Stimulated activated CD8-positive, alpha-beta memory T cell treated with anti-CD3 and anti-CD28 coated beads, Interleukin-7, amount 100 ng/mL, for 1 hour (primary cell): ENCODE measurements at places on chromosomes 7 and 10.

- no peak for DNase-seq
These were observed 156.3 kb upstream of the KMT2E start for GRCh38 chr7:104857458-104858425.

- DNase-seq: no peak
These were observed 243.5 kb downstream of the MAD1L1 start for GRCh38 chr7:1989049-1989860.

GRCh38 chr10:62594093-62594520 is 210.4 kb upstream of the ADO start:
- peak; percentile 9 for DNase-seq

- DNase-seq: no peak
These were observed 242.1 kb upstream of the PPP1R3A start for GRCh38 chr7:114160925-114161324.

GRCh38 chr7:95718577-95719410 is 53.6 kb upstream of the DYNC1I1 start:
- no peak for DNase-seq

DNA sequence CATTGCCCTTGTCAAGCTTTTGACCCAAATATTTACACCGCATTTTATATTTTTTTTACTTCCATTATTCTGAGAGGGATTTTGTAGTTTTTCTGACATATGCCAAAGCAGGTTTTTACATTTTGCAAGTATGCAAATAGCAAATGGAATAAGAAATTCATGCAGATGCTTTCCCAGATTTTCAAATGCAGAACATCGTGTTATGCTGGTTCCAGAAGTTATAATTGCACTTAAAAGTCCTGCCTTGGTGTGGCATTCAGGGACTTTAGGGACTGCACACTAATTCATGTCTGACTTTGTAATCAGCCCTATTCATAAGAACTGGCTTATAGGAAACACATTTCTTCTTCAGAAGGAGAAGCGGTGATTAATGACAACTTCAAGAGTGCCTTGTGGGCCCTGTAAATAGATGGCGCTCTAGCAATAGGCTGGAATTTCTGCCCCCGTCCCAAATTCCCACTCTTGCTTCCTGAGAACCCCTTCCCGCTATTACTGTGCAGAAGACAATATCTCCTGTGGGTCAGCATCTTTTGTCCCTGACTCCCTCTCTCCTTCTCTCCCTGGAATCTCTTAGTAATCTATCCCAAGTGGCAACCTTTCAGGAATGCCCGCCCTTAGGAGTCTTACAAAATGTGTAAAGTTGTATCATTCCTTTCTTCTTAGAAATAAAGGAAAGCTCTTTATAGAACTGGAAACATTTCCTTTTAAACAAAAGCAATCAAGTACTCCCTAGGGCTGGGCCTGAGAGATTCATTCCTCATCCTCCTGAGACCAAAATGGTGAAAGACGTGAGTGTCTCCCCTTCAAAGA is 264.0 kb downstream of the INHBA start:
- no peak for DNase-seq

DNA sequence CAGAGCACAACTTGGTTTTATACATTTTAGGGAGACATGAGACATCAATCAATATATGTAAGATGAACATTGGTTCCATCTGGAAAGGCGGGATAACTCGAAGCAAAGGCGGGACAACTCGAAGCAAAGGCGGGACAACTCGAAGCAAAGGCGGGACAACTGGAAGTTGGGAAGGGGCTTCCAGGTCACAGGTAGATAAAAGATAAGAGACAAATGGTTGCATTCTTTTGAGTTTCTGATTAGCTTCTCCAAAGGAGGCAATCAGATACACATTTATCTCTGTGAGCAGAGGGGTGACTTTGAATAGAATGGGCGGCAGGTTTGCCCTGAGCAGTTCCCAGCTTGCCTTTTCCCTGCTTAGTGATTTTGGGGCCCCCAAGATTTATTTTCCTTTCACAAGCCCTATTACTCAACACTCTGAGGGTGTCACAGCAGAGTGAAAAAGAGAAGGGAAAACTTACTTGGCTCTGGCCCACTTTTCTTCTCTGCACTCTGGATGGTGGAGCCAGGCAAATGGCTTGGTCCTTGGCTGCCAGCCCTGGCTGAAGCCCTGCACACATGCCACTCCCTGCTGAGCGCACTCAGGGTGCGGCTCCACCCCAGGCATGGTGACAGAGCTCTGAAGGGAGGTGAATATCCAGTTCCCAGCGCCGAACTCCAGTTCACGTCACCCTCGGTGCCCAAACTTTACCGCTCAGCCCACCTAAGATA is 46.7 kb downstream of the PARD3 start:
- no peak for DNase-seq

- no peak for DNase-seq
These were observed 112.9 kb upstream of the ZNF746 start for GRCh38 chr7:149610441-149611011.

- DNase-seq: no peak
These were observed 342.1 kb downstream of the GRID1 start for GRCh38 chr10:86024281-86025041.

DNA sequence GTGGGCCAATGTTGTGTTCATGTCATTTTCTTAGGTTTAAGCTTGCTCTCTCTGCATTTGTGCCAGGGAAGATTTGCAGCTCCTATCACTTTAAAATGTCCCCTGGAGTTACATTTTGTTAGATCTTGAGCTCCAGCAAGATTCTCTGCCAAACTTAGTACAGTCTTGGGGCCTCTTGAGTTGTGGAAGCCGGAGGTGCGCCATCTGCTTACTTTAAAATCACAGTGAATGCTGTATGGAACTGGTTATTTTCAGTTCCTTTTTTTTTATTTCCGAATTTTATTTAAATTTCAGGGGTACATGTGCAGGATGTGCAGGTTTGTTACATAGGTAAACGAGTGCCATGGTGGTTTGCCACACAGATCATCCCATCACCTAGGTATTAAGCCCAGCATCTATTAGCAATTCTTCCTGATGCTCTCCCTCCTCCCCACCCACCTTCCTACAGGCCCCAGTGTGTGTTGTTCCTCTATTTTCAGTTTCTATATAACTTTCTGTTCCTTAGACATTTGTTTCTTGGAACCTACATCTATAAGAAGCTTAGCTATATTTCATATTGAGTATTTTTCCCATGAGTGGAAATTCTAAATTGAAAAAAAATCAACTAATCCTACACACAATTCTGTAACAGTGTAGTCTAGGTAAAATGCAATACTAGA is 114.4 kb upstream of the CREB5 start:
- DNase-seq: no peak

DNA sequence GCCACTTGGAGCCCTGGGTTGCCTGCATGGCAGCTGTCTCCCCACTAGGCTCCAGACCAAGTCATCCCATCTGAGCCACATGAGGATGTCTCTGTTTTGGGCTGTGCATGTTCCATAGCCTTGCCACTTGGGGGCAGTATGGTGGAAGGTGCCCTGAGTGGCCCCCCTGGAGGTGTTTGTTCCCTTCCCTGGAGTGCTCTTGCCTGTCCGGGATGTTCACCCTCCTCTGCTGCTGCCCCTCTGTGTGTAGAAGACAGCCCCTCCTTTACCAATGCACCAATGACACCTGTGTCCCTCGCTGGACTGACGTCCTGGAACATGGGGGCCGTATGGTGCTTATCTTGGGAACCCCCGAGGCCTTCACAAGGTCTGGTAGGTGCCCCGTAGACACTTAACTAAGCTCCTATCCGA is 100.2 kb downstream of the ACTR3B start:
- no peak for DNase-seq

- no peak for DNase-seq
These were observed 168.3 kb downstream of the VTI1A start for GRCh38 chr10:112615269-112615668.

GRCh38 chr7:112103246-112103645 is 103.0 kb downstream of the DOCK4 start:
- DNase-seq: no peak

DNA sequence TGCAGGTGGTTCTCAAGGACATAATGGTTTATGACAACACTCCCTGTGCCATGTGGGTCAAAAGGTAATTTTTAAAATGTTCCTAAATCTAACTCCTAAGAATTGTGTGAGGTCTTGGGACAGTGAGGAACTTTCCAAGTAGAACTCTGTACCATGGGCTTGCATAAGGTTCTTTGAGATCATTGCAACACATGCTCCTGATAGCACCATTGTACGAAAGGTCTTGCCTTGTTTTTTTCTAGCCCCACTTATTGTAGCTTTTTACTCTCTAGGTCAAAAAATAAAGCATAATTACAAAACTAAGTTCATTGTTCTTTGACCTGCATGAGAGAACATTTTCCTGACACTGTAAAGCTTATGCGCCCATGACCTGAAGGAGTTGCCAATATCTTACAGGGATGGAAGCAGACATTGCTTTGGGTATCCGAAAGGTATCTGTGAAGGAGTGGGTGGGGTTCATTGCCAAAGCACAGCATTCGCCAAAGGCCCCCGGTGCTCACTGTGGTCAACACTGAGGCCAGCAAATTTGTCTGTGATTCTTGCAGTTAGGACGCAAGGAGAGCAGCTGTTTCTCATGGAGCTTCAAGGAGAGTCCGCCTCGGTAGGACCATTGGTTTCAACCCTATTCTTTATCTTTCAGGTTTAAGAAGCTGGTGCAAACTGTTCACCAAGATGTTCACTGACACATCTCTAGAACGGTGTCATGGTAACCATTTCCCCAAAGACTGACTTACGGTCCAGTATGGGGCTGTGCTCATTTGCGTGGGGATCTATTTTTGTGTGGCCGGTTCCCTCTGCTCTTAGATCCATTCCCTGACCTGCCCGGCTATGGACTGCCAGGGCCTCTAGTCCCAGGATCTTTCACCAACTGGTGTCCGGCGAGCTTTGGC is 7.6 kb upstream of the PRKAG2 start:
- no peak for DNase-seq

DNA sequence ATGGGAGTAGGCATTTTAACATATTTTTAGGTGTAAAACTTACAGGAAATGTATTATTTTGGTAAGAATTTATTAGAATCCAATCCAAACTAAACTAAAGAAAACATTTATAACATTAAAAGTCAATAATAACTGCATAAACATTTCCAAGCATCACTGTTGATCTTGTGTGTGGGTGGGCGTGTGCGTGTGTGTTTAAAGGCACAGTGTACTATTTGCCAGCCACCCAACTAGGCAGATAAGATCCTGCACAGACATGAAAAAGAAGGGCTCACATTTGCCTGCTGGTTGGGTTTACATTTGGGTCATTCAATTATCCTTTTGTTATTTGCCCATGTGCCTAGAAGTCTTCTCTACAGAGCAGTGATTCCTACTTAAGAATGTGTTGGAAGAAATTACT is 31.0 kb upstream of the WNT16 start:
- DNase-seq: no peak

- no peak for DNase-seq
These were observed 84.5 kb downstream of the ATE1 start for GRCh38 chr10:121843379-121843778.

DNA sequence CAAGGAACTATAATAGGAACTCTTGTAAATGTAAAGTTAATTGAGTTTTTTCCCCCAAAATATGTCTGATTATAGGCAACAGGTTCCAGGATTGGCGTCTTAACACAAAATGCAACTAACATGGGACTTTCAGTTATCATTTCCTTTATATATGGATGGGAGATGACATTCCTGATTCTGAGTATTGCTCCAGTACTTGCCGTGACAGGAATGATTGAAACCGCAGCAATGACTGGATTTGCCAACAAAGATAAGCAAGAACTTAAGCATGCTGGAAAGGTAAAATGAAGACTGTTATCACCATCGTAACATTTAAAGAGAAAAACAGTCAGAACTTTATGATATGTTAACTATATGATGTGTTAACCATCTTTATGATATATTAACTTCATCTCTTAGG is 63.7 kb downstream of the SP8 start:
- DNase-seq: no peak

GRCh38 chr10:43156590-43157341 is 18.5 kb downstream of the CSGALNACT2 start:
- no peak for DNase-seq

GRCh38 chr10:76202777-76203176 is 771.4 kb downstream of the LRMDA start:
- DNase-seq: no peak

- DNase-seq: no peak
These were observed 23.4 kb upstream of the DPYSL4 start for GRCh38 chr10:132163278-132163765.

GRCh38 chr10:68222391-68222790 is 9.5 kb downstream of the ATOH7 start:
- no peak for DNase-seq

DNA sequence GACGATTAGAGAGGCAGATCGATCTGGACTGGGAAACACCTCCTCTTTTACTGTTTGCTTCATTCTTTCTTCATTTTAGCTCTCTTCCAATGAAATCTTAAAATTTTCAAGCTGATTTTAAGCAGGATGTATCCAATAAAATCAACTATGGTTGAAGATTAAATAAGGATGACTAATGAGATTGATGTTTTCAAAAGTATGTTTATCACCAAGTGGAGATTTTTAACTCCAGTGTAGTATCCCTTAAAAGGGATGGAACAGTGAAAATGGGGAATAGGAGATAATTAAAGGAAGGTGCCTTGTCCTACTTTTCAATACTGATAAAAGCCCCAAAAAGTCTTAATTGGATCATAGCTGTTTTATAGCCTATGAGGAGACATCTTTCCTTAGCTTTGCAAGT is 11.6 kb upstream of the LIPF start:
- no peak for DNase-seq

DNA sequence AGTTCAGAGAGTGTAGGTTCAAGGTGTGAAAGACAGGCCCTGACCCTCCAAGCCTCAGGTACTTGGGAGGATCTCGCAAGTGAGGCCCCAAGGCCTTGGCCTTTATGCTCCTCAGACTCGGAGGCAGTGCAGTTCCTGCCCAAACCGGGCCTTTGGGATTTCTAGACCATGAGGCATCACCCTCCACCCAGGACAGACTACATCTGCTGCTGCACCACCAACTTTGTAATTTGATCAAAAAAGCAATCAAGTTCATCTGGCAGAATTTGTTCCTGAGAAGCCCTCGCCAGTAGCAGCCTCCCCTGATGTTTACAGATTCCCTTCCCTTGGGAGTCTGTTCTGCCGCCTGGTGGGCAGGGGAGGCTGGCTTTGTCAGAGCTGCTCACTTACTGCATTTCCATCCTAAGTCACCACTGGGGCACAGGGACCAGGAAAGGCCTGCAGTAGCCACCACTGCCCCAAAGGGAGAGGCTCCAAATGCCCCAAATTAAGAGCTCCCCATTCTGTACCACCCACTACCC is 2.1 kb downstream of the CAMK2G start:
- DNase-seq: no peak

DNA sequence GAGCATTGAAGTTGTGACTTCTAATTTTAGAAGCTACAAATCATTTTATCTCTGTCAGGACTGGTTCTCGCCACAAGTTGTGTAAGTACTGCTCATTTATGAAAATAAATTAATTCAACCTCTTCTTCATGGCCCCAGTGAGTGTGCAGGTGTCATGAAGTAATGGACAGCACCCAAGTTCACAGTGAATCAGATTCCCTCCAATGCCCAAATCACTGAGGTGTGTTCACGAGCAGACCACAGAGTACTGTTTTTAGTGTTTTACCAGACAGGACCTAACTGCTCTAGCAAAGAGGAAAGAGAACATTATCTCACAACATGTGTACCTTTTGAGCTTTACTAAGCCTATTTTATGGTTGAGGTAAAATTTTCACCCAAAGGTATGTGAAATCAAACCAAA is 980.0 kb downstream of the CNTNAP2 start:
- no peak for DNase-seq
